Cortex of kidney (tissue), 1 donor: ENCODE measurements at places on chromosomes 5 and 9.

GRCh38 chr9:83296123-83296522 is 233.2 kb upstream of the RASEF start:
- DNase-seq: no peak

DNA sequence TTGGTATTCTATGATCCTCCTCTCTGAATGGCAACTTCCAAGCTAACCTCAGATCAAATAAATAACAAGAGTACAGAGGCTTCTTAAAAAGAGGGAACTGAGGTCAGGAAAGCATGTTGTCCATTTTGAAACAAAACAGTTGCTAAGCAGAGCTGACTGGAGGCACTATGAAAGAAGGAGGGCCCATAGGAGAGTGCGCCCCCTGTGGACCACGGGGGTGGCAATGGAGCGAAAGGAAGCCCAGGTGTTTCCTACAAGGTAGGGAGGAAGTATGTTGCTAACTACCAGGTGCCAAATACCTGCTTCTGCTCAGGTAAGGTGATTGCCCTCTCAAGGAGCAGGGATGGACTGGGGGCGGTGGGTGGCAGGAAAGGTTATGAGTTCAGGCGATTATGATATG is 101.8 kb upstream of the MAST4 start:
- DNase-seq: no peak

DNA sequence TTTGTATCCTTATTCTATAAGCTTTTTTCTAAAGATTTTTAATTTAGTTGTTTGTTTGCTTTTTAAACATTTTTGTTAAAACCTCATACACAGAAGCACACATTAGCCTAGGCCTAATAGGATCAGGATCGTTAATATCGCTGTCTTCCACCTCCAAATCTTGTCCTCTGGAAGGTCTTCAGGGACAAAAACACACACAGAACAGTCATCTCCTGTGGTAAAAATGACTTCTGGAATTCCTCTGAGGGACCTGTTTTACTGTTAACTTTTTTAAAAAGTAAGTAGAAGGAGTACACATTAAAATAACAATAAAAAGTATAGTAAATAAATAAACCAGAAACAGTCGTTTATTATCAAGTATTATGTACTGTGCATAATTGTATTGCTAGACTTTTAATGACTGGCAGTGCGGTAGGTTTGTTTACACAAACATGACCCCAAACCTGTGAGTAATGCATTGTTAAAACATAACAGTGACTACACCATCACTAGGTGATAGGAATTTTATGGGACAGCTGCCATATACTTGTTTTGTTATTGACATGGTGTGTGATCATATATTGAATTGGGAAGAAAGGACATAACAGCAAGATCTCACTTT is 109.6 kb downstream of the ZCCHC7 start:
- DNase-seq: no peak

- DNase-seq: no peak
Measured at GRCh38 chr9:72132052-72132451, 17.2 kb upstream of the GDA start.

DNA sequence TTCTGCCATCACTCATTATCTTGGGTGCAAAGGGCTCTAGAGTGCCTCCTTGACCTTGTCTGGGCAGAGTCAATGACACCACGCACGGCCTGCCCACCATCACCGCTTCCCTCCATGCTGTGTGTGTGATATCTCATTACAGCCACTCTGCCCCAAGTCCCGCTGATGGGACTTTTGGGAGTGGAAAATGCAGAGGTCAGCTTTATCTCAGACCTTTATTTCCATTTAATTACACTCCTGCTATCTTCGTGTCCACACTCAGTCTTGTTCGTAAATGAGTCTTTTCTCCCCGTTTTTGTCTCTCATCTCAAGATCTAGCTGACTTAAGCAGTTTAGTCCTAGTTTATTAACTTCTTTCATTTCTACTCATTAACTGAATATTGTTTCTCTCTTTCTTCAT is 226.2 kb downstream of the ICE1 start:
- no peak for DNase-seq

GRCh38 chr9:129938291-129938979 is 103.2 kb downstream of the USP20 start:
- no peak for DNase-seq

DNA sequence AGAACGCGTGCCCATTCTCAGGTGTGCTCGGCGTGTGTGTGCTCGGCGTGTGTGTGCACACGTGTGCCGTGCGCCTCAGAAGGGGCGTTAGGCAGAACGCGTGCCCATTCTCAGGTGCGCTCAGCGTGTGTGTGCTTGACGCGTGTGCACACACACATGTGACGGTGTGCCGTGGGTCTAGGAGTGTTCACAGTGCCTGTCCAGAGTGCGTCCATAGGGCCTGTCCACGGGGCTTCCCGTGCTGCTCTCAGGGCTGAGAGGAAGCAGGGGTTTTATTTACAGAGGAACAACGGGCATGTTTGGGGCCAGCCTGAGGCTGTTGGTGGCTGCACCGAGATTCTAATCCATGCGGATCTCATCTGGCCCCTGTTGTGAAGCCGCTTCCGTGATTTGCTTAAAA is 14.2 kb upstream of the AHRR start:
- no peak for DNase-seq

- no peak for DNase-seq
Measured at GRCh38 chr9:35338561-35339274, 151.2 kb upstream of the RUSC2 start.

GRCh38 chr5:96868603-96869371 is 7.5 kb upstream of the ERAP2 start:
- no peak for DNase-seq

- no peak for DNase-seq
Measured at GRCh38 chr9:13358128-13358527, 78.6 kb upstream of the MPDZ start.

DNA sequence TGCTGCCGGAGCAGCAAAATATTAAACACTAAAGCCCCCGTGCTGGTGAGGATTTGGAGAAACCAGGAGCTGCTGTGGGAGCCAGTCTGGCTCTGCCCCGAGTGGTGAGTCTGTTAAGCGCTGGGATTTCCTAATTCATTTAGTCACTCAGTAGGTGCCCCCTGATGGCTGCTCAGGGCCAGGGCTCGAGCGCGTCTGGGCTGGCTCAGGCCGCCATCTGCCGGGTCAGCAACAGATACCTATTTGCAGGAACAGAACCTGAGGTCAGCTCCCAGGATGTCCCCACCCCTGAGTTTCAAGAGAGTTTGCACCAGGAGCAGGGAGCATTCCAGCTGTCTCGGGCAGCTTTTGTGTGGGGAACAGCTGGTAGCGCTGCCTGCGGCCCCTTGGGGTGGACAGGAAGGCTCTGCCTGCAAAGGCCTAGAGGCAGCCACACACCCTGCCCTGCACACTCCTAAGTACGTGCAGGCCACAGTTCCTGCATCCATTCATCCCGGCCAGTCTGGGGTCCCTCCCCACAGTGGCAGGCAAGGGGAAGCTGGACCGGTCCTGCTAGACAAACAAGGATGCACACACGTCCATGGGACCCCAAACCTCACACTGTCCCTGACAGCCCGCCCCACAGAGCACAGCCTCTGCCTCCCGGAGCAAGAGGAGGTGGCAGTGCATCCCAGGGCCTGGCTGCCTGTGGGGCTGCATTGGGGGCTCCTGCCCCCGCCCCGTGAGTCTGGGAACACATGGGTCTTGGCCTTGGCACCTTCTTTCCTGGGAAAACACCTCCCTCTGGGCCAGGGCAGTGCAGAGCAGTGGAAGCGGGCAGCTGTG is 83.7 kb downstream of the ADAMTS2 start:
- no peak for DNase-seq

DNA sequence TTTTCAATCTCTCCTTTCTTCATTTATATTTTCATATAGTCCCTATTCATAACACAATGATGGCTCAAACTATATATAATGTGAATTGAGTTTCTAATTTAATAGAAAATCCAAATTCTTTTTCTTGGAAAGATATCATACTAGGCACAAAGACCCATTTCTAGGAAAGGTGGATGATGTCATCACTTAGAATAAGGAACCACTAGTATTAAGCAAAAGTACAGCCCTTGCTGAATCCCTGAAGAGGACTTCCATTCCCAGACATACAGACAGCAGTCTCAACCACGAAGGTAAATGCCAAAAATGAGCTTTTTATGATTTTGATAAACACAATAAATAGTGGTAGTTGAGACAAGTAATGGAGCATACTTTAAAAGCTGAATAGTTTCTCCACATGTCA is 210.0 kb downstream of the FBN2 start:
- DNase-seq: no peak

DNA sequence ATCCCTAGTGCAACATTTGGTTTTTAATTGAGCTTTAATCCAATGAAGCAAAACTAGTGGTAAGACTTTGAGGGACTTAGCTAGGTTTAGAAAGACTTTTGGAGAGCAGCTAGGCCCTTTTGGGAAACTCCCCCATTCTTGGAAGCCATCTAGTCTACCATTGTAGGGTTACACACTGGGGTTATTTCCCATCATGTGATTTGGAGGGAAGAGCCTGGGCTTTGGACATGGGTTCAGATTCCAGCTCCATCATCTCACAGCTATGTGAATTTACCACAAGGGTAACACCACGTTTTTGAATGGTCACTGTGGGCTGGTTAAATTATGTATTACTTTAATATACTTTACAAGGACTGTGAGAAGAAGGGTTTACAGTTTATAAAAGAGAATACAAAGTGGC is 18.3 kb upstream of the TNFSF15 start:
- no peak for DNase-seq

DNA sequence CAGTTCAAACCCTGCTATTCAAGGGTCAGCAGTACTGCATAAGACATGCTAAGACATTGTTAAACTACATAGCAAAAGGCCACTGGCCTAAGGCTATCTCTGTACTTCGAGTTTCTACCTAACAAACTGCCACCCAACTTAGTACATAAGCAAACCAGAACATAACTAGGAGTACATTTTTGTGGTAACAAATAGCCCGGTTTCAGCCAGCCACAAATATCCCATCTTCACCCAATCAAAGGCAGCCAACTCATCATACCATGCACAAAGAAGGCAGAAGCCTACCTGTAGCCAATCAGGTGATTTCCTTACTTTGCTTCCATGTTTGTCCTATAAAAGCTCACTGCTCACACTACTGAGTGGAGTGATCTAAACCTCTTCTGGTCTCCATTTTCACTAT is 201.4 kb downstream of the SMARCA2 start:
- no peak for DNase-seq

GRCh38 chr5:135740475-135740874 is 94.0 kb upstream of the SLC25A48 start:
- DNase-seq: no peak

GRCh38 chr9:71908825-71909224 is 2.2 kb downstream of the ABHD17B start:
- DNase-seq: no peak

GRCh38 chr9:110049699-110050450 is 158.1 kb downstream of the C9orf152 start:
- DNase-seq: no peak

- DNase-seq: no peak
Measured at GRCh38 chr9:110545705-110546104, 33.8 kb downstream of the SVEP1 start.

DNA sequence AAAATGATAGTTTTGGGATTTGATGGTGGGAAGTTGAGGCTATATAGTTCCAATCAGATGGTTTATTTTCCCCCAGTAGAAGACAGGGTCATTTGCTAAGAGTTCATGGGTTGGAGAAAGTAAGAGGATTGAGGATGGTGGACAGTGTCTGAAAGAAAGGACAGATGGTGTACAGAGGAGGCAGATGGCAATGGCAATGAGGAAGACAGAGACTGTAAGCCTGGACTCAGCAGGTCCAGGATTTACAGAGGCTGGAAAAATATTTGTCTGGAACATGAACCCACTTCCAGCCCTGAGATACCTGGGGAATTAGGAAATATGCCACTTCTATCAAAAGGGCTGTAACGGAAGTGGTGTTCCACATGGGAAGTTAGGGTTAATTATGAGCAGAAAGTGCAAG is 84.5 kb downstream of the PCSK1 start:
- no peak for DNase-seq

GRCh38 chr5:74653991-74654390 is 13.5 kb upstream of the ENC1 start:
- DNase-seq: no peak

DNA sequence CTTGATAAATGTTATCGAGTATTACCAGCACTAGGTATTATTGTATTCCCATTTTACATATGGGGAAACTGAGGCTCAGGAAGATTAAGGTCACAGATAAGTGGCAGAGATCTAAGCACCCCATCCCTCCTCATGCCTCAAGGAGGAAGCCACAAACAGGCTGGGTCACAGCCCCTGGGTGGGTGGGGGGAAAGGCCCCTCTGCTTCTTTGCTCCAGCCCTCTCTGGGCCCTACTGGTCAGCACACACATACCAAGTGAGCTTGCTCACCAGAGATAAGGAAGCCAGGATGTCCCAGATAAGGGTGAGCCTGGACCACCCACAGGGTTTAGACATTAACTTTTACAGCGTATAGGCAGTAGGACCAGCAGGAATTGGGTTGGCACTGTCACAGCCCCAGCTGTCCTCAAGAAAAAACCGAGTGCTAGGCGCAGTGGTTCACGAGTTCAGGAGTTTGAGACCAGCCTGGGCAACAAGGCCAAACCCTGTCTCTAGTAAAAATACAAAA is 45.3 kb downstream of the STK10 start:
- no peak for DNase-seq

DNA sequence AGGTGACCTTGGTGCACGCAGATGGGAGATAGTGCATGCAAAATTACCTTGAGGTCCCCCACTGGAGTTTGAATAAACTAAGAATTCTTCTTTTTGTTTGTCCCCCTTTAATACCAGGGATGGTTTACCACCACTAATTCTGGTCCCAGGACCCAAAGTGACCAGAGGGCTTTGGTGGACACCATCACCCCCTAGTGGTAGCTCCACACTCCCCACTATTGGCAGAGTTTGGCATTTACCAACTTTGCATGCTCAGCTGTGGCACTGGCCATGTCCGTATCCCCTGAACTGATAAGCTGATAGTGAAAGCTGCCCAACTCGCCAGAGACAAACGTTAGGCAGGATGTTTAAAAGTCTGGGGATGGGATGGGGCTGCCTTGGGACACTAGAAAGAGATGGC is 3.3 kb downstream of the ASTN2 start:
- no peak for DNase-seq

DNA sequence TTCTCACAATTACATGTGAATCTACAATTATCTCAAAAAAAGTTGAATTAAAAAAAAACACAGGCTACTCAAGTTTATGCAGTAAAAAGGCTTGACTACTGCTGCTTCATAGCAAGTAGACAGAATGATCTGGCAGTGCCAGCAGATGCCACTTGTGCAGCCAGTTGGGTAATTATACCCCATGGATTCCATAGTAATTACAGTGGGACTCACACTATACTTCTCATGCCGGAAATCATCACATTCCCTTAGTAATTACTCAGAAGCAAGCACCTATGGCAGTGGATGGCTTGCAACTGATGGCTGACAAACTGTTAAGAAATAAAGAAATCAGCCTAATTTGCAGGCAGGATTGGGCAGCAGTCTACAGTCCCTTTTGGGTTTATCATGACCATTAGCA is 463.2 kb upstream of the KLF4 start:
- no peak for DNase-seq

DNA sequence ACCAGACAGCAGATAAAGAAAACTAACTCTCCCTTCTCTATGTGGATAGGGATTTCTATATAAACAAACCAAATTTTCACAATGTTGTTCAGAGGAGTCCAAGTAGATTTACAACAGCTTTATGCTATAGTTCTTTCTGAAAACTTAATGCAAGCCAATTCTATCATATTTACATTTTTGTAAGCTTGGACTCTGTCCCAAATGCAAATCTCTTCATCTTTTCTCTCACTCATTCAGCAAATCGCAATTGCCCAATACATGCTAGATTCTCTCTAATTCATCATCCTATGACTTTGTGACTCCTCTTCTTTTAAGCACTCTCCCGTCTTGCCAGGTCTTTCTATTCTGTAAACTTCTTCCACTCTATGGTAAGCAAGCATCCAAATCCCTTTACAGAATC is 39.1 kb upstream of the UGT3A2 start:
- DNase-seq: no peak

GRCh38 chr9:13295556-13295955 is 16.1 kb upstream of the MPDZ start:
- DNase-seq: no peak
